ENCODE measurements at places on chromosomes 2 and 18.

- no peak for DNase-seq
Measured at GRCh38 chr18:1350931-1351450, 446.3 kb downstream of the ADCYAP1 start.

DNA sequence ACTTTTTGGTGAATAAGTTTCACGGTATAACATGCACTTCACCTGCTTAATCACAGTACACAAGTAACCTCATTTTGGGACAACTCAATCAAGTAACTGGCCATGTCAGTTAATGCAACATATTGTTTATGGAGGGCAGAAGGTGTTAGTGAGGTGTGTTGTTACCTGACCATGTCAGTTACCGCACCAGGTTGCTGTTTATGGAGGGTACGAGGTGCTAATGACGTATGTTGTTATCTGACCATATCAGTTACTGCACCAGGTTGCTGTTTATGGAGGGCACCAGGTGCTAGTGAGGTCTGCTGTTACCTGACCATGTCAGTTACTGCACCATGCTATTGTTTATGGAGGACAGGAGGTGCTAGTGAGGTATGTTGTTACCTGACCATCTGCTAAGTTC is 135.1 kb upstream of the TPO start:
- no peak for DNase-seq

DNA sequence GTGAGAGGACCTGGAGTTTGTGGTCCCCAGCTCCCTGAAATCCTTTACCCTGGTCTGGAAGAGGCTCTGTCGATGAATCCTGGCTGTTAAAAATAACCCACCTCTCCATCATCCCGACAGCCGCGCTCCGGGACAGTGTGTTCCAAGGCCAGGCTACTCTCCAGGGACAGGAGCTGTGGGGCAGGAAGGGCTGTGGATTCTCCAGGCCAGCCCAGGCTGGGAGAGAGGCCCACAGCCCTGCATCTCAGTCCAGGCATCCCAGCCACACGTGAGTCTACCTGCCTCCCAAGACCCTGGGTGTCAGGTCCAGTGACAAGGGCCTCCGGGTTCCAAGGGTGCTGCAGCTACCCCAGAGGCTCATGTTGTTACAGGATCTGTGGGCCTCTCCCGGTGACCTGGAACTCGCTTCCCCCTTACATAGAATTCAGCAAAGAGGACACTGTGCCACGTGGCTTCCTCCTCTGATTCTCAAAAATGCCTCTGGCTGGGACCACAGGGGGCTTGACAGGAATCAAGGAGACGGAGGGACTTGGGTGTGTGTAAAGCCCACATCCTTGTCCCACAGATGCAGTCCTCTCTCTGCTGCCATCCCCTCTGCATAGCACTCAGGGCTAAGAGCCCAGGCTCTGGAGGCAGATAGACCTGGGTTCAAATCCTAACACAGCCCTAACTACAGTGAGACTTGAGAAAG is 17.3 kb downstream of the ADRA2B start:
- no peak for DNase-seq

- DNase-seq: no peak
Measured at GRCh38 chr2:229825476-229825875, 96.3 kb downstream of the TRIP12 start.

GRCh38 chr2:200749631-200750322 is 61.9 kb upstream of the BZW1 start:
- DNase-seq: peak; percentile 39

DNA sequence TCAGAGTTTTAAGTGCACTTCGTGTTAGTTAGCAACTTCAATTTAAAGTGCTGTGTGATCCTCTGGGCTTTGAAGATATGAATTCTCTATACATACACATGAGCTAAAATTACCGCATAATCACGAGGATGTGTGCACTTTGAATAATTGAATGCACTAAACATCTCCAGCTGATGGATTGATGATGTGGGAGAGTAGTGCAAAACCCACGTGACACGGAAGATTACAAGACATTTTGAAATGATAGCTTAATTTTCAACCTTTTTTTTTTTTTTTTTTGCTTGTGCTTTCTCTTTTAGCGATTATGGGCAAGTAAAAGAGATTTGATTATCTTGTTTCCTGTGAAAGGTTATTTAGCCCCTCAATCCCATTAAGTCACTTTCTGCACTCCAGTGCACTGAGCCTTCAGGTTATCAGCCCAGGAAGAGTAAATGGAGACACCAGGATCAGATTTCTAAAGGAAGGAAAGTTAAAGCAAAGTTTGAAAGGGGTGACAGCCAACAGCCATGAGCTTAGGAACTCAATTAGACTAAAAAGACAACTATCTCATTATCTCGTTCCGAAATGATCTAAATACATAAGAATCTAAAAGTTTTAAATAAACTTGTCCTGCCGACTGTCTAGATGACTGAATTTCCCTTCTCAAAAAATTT is 81.6 kb downstream of the CDK15 start:
- no peak for DNase-seq

- DNase-seq: peak; percentile 24
Measured at GRCh38 chr2:216634370-216635148, 1.3 kb downstream of the IGFBP2 start.

- DNase-seq: no peak
Measured at GRCh38 chr2:26649992-26650712, 9.0 kb upstream of the CIB4 start.

- DNase-seq: no peak
Measured at GRCh38 chr2:16248571-16249105, 308.3 kb downstream of the MYCN start.

DNA sequence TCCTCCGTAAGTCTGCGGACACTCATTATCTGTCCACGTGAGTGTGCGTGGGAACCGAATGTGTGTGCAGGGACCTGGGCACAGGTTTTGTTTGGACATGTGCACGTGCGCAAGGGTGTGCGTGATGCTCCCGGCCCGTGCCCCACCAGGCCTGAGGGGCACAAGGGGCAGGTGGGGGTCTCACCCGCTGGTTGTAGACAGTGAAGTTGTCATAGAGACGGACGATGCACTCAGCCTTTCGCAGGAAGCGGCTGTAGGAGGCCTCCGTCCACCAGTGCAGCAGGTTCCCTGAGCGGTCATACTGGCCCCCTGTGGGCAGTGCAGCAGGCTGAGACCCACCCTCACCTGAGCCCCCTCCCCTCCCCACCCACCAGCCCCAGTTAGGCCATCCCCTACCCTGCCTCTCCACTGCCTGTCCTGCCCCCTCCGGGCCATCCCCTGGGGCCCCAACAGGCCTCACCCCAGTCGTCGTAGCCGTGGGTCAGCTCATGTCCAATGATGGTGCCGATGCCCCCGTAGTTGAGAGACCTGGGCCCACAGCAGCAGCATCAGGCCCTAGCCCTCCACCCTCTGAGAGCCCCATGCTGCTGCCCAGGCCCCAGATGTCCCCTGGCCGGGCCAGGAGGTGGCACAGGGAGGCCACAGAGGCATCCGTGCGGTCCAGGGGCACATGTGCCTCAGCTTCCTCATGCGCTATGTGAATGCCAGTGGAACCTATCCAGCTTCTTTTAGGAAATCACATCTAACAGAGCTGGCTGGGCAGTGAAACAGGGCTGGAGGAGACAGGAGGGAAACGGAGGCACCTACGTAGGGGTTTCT is 6.1 kb downstream of the ECEL1 start:
- no peak for DNase-seq

DNA sequence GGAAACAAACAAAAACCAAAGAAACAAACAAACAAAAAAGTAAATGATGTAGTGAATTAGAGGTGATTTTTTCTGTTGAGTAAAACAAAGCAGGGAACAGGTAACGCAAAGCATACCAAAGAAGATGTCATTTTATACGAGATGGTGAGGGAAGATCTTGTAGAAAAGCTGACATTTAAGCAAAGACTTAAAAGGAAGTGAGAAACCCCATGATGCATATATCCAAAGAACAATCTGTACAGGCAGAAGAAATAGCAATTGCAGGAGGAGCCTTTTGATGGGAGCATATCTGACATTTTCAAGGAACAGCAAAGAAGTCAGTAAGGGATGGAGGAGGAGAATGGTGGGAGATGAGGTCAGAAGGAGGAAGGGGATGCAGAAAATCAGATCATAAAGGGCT is 63.0 kb downstream of the KIDINS220 start:
- DNase-seq: no peak

DNA sequence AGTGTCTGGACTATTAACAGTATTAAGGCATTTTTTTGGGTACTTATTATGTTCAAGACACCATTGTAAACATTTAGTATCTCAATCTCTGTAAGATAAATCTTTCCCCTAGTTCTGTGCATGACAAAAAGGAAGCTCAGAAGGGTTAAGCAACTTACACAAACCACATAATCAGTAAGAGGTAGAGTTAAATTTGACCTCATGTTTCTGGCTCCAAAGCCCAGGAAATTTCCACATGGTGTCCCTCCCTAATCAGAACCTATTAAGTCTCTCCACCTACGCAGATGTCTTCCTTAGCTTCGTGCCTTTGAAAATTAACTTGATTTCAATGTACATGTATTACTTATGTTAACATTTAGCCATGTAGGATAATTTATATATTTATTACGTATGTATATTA is 2.0 kb downstream of the MFSD6 start:
- DNase-seq: peak; percentile 66

DNA sequence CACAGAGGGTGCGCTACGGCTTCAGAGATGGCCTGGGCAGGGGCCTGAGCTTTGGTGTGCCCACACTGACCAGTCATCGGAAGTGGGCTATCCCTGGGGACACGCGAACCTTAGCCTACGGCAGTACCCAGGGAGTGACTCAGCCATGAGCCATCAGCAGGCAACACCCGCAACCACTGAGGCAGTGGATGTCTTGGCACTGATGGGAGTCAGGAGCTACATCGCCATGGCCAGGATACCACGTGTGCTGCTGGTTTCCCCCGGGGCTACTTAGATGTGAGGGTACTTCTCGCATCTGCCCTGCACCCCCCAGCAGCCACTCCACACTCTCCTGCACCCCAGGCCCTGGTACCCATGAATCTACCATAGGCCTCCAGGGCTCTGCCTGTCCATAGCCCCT is 12.8 kb upstream of the HPCAL1 start:
- no peak for DNase-seq

- DNase-seq: no peak
Measured at GRCh38 chr18:54411781-54412180, 54.1 kb downstream of the C18orf54 start.

GRCh38 chr2:201058914-201059313 is 12.6 kb downstream of the HYCC2 start:
- peak; percentile 60 for DNase-seq

GRCh38 chr2:134152045-134153010 is 101.5 kb upstream of the MGAT5 start:
- DNase-seq: no peak

DNA sequence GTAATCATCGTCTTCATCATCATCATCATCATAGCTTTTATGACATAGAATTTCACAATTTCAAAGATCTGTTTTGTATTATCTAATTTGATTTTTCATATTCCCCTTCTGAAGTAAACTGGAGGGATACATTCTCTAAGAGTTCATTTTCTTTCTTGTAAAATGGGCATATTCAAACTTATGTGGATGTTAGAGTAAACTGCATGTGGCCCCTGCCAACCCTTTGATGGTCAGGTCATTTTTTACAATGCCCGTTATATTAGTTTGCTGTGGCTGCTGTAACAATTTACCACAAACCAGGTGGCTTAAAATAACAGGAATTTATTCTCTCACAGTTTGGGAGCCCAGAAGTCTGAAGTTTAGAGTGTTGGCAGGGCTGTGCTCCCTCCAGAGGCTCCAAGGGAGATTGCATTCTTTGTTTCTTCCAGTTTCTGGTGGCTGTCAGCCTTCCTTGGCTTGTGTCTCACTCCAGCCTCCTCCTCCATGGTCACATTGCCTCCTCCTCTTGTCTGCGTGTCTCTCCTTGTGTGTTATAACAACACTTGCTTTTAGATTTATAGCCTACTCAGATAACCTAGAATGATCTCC is 127.5 kb upstream of the MMADHC start:
- DNase-seq: peak; percentile 31

DNA sequence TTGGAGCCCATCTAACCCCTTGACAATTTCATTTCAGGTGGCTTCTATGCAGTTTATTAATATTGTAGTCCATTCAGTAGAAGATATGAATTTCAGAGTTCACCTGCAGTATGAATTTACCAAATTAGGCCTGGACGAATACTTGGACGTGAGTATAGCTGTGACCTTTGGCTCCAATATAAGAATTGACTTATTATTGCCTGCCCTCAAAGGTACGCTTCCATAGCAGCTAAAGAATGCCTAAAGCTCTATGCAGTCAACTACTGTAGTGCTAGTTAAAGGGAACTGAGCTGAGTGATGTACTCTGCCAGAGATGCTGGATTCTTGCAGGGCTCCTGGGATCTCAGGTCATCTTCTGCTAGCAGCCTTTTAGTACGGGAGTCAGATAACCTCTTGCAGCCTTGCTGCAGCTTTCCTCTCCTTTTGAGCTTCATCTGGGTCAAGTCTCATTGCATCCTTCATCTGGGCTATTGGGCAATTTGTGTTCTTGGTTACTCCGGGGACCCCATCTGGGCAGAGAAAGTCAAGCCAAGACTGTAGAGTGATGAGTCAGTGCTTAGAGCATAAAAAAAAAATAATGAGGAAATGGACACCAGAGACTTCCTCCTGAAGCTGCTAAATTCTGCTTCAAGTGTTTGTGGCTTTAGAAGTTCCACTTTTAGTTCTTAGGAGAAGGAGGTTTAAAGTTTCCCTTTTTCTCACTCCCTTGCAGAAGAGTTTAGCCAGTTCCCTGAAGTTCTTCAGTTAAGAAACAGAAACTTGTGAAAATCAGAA is 105.6 kb downstream of the PRPF40A start:
- DNase-seq: peak; percentile 89

- peak; percentile 67 for DNase-seq
Measured at GRCh38 chr2:101698844-101699754, 1.6 kb downstream of the MAP4K4 start.

GRCh38 chr2:200383380-200384110 is 77.1 kb downstream of the SPATS2L start:
- peak; percentile 66 for DNase-seq

DNA sequence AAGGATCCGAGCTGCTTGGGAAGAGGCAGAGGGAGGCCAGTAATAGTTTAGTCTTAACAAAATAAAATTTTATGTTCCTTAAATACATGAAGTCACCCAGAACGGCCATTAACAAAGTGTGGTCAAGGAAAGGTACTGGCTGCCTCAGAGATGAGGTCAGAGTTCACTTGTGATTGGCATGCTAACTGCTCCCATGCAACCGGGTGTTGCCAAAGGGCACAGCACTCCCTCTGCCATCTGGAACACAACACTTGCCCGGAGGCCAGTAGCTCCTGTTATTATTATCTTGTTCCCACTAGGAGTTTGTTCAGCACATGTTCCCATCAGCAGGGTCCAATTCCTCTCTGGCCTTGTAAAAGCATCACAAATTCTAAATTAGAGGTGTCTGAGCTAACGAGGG is 207.0 kb downstream of the CYP26B1 start:
- DNase-seq: no peak

GRCh38 chr2:173990970-173991819 is 26.0 kb upstream of the SP3 start:
- no peak for DNase-seq

GRCh38 chr2:157319795-157320194 is 5.8 kb downstream of the ERMN start:
- no peak for DNase-seq

Data from hematopoietic multipotent progenitor cell treated with erythropoietin and hydrocortisone succinate and interleukin-3 and kit ligand, for 4 days (in vitro differentiated cells).